Activated CD4-positive, alpha-beta T cell treated with anti-CD3 and anti-CD28 coated beads, Interleukin-2, amount 50 U/mL, for 4 hours (primary cell): ENCODE measurements at places on chromosomes 2 and 18.

DNA sequence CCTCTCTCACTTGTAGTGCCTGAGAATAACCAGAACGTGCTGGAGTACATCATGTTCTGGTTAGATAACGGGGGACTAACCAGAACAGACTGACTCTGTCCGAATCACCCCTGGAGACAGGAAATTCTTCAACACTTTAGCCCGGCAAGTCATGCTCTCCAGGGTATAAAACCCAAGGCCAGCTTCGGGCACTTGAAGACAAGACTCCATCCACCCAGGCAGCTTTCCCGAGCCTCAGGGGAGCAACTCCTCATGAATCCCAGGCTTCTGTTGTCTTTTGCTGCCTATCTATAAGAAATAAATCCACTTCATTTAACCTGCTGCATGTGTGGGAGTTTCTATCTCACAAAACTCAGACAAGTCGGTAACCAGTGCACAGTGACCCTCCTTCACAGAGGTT is 99.6 kb downstream of the KCNF1 start:
- DNase-seq, result no peak

DNA sequence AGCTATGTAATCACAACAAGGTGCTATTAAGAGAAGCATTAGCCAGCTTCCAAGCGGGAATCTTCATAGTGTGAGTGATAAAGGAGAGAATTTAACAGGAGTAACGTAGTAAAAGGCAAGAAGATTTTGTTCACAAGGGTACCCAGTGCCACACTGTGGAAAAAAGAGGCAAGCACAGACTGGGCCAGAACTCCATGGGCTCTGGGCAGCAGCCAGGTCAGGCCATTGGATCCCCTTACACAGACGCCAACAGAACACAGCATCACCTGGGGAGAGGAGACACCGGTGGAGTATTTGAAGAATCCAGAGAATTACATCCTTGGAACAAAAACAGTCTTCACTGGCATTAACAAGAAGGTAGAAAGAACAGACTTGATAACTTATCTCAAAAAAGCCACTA is 21.2 kb downstream of the AMER3 start:
- DNase-seq, result no peak

- no peak for DNase-seq
These were observed 20.8 kb downstream of the LDLRAD4 start for GRCh38 chr18:13239171-13239956.

DNA sequence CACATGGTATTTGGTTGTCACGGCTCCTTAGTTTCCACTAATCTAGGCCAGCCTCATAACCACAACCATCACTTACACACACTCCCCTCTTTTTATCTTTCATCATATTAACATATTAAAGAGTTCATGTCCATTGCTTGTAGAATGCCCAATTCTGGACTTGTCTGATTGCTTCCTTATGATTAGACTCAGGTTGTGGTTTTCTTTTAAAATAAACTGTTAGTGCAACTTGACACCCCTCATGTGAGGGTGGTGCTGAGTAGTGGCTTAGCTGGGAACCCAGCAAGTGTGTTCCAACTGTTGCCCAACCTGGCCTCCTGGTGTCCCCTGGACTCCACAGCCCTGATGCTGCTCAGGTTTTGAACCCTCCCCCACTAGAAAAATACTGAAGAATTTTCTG is 20.1 kb upstream of the CD207 start:
- DNase-seq, result no peak

GRCh38 chr2:147524912-147525311 is 319.9 kb upstream of the ACVR2A start:
- no peak for DNase-seq
